Pons (tissue), 1 donor: ENCODE measurements at places on chromosomes 5 and 9.
A peak's percentile ranks its signal among the peaks of the same experiment; 100 is the strongest.

GRCh38 chr9:135343837-135344522, 135.6 kb upstream of the PPP1R26 start:
- DNase-seq: peak; percentile 12

- no peak for DNase-seq
Observed at GRCh38 chr5:37835380-37835973, 4.4 kb downstream of the GDNF start.

- DNase-seq: no peak
Observed at GRCh38 chr5:69217151-69217511, 17.6 kb upstream of the CDK7 start.

DNA sequence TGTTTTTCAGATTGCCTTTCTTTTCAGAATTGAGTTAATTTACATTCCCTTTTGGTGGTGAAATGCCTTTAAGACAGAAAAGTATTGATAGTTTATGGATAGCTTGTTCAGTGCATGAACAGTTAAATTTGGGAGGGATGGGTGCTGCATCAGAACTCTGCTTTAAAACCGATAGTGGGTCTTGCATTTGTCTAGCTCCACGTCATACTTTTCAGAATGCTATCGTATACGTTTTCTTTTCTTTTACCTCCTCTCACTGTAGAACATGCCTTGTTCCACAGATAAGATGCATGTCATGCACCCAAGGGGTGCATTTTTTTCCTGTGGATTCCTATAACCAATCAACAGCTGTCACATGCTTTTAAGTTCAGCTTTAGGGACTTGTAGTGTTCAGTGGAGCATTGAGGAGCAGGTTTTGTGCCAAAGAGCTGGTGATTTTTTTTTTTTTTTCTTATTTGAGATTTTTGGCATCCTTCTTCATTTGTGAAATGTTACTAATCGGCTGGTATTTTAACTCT, 2.3 kb downstream of the SLC44A1 start:
- DNase-seq: peak; percentile 77

GRCh38 chr9:108445431-108446071, 410.2 kb downstream of the ACTL7B start:
- peak; percentile 97 for DNase-seq
